ENCODE measurements at places on chromosomes 7 and 10. TPM values are rescaled to one million over a fixed set of nuclear protein-coding genes. Genes with fewer than 3 reads are reported as not detected.

- no peak for DNase-seq
Observed at GRCh38 chr7:82268632-82269031, 174.9 kb downstream of the CACNA2D1 start.

- no peak for DNase-seq
Observed at GRCh38 chr10:100876585-100877460, 35.9 kb upstream of the SLF2 start.

DNA sequence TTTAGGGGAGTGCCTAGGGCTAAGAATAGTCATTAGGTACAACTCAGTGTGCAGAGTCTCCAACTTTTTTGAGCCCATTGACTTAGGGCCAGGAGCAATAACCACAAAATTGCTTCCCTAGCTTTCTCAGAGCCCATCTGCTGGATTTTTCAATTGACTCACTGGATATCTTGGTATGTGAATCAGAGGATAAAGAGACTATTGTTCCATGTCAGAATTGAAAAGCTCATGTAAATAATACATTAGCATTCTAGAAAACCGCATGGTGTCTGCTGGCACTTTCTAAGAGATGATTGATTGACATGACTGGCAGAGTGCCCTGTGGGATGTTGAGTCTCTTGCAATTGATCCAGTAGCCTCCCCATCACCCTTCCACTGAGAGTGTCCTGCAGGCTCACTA, 246.2 kb downstream of the CCDC7 start:
- no peak for DNase-seq

- no peak for DNase-seq
Observed at GRCh38 chr7:77833136-77833535, 34.6 kb downstream of the PHTF2 start.

- DNase-seq, result no peak
Observed at GRCh38 chr7:40475681-40475982, 340.8 kb downstream of the SUGCT start.

DNA sequence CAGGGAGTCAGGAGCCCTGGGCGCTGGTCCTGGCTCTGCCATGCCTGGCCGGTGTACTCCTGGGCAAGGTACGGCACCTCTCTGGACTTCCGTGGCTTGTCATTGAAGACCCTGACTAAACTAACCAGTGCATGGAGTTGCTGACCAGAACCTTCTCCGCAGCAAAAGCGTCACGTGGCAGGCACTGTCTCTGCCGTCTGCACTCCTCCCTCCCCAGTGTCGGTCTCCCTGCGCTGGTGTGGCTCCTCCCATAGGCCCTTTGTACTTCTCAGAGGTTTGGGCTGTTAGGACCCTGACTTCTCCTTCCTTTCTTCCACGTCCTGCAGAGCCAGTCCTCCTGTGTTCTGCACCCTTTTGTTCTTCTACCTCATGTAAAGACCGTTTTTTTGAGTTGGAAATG, 100.6 kb upstream of the CREB5 start:
- DNase-seq, result no peak

DNA sequence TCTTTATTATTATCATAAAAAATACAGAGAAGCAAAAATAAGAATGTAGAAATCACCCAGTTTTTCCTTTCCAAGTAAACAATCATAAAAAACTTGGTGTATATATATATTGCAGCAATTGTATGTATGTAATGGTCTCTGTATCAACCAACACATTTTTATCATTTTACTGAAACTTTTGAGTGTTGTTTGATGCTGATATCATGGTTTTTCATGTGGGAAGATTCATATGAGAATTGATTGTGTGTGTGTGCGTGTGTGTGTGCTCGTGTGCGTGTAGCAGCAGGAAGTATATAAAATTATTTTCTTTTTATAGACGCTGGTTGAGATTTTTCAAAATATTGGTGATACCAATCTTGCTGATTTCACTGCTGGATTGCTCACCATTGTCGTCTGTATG, 22.3 kb downstream of the SLC26A4 start:
- no peak for DNase-seq

DNA sequence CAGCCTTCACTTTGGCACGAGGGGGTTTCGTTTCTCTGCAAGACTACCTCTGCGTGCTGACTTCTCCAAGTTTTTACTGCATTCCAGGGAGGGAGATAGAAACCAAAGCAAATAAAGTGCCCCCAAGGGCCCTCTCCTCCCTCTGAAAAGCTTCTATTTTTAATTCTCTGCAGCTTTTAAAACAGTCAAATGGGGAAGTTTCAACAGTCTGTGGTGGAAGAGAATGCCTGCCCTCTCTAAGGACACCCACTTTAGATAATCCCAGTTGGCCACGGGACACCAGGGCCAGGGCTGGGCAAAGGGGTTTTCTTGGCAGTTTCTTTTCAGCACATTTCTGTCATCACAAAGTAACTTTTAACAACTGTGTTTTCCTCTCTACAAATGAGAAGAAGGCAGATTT, 386.7 kb upstream of the NPVF start:
- no peak for DNase-seq

DNA sequence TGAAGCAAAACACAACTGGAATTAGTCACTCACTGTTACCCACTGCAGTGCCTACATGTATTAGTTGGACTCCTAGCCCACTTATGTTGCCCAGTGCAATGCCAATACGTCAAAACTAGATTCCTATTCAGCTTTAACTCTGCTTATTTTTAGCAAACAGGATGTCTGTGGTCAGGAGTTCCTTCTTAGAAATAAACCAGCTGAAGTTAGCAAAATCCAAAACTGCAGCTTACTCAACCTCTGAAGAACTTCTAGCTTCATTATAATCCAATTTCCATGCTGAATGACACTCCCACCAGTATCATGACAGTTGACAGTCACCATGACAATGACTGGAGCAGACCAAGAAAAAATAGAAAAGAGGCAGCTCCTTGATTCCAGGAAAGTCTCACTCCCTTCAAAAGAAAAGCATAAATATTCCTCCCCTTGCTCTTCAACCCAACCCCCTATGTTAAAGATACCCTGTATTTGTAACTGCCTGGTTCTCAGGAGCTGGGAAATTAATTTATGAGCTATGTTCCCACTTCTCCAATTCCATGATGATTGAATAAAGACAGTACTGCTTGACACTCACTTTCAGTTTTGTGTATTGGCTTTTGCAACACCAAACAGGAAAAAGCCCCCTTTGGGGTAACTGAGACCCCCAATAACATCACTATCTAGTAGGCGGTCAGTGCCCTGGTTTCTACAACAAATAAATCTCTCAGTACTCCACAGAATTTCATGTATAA, 327.4 kb downstream of the SORCS1 start:
- no peak for DNase-seq

The CUZD1 gene
- total RNA-seq, result 0.35 TPM

The RPP38 gene
- 14.9 TPM for total RNA-seq

The CCL24 gene
- total RNA-seq, result not detected

The UPK3BL1 gene
- 13.4 TPM for total RNA-seq

The DGKB gene
- 0.29 TPM for total RNA-seq

The TUBB8 gene
- not detected for total RNA-seq
